Stimulated activated CD4-positive, alpha-beta T cell treated with anti-CD3 and anti-CD28 coated beads, Interleukin-15, amount 100 ng/mL, for 1 hour (primary cell): ENCODE measurements at places on chromosomes 12 and 14.

DNA sequence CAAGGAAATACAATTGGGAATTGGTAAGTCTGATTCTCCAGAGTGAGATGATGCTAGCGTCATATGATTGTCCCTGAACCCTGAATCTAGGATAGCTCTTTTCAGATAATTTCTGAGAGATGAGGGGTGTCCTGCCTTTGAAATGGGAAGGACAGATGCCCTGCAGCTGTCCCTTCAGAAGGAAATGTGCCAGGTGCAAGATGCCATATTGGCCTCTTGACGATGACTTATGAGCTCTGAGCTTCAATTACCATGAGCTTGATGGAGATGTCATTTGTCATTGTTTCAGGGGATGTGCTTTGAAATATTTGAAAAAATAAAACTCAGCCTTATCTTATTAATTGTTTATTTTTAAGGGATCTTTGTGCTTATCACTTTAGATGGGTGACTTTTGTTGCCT lies 185.1 kb downstream of the DACT1 start:
- DNase-seq, result no peak

DNA sequence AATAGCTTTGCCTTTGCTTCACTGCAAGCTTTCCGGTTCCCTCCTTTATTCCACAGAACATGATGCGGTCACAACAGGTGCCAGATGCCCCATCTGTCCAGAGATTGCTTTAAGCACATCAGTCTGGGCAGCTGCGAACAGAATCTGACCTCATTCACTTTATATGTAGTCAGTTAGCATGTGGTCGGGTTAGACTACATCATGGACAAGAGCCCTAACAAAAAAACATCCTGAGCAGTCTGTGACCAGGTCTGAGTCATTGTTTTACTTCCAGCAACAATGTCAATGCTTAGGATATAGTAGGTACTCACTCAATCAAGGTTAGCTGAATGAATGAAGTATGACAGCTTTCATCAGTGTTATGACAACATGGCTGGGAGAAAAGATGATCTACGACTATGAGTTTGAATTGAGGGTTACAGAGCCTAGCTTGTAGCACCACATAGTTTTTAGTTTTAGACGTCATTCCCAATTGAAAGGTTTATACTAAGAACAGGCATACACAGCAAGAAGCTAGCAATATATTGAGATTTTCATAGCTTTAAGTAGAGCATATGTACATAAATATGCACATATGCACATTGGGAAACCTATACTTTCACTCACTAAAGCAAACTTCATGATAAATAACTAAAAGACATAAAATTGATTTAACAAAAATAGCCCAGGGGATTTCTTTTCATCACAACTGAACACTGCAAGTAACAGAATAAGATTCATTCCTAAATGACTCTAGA lies 64.2 kb upstream of the TMCC3 start:
- DNase-seq, result no peak

GRCh38 chr12:31714406-31715271 lies 14.2 kb downstream of the AMN1 start:
- DNase-seq, result no peak

- DNase-seq, result no peak
These were observed 2.2 kb downstream of the PDZRN4 start for GRCh38 chr12:41190338-41190737.

DNA sequence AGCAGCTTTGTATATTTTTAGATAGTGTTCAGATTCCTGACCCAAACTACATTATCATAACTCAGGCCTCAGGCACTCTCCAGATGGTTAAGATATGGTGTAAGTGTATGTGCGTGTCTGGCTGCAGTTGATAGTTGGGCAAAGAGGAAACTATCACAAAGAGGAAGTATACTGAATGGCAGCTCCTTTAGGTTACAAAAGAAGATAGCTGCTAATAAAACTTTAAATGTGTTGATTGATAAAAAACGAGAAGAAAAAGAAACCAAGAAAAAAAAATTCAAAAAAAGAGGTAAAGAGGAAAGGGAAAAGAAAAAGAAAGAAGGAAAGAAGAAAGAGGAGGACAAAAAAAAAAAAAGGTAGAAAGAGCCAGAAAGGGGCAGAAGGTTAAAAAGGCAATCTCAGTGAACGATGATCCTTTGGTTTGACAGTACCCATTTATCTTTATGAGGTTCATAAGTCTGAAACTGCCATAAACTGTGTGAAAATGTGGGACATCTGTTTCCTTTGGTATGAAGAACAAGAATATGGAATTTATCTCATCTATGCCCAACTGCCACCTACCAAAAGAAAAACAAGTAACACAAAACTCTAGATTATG lies 42.2 kb downstream of the TAOK3 start:
- no peak for DNase-seq

DNA sequence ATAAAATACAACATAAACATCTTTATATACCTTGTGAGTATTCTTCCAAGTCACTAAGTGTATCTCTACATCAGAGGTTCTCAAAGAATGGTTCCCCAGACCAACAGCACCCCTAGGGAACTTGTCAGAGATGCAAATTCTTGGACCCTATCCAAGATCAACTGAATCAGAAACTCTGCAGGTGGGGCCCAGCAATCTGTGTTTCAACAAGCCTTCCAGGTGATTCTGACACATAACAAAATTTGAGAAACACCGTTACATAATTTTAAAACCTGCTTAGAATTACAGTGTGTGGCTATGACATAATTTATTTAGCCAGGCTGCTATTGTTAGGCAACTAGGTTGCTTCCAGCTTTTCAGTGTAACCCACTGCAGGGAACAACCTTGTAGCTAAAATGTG lies 49.8 kb downstream of the NTN4 start:
- DNase-seq, result no peak

- DNase-seq, result no peak
These were observed 1330.7 kb upstream of the TMEM132C start for GRCh38 chr12:126936181-126936851.
